ENCODE measurements at places on chromosomes 12 and 14.

GRCh38 chr14:55136241-55136640 lies 7.2 kb downstream of the LGALS3 start:
- DNase-seq: no peak

DNA sequence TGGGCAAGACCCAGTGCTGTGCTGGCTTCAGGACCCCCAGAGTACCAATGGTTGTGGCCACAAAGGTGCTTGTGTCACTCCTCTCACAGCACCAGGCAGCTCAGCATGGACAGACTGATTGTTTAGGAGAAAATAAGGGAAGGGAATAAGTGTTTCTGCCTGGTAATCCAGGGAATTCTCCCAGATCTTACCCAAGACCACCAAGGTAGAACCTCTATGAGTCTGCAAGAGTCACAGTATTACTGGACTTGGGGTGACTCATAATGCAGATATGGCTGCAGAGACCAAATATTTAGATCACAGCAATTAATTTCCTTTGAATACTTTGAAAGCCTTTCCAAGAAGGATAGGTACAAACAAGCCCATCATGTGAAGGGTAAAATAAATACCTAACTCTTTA lies 1178.3 kb upstream of the FLRT2 start:
- DNase-seq: no peak

DNA sequence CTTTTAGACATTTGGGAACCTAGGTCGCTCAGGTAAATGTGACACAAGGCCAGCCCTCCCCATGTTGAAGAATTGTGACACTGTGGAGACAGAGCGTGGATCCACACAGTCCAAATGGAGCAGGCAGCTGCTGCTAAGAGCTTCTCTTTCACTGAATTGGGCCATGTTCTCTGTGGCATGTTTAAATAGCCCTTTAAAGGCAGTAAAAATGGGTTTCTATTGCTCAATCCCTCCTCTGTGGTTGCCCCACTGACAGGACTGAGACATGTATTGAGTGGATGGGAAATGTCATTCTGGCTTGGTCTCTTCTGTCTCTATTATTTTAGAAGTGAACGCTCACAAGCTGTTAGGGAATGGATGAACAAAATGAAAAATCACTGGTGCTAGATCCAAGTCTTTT lies 84.0 kb upstream of the PRICKLE1 start:
- no peak for DNase-seq

- no peak for DNase-seq
These were observed 212.0 kb downstream of the PTPRO start for GRCh38 chr12:15534322-15534721.

- DNase-seq: no peak
These were observed 404.7 kb downstream of the APAF1 start for GRCh38 chr12:99049774-99050173.

All from smooth muscle cell of the brain vasculature (primary cell).